ENCODE measurements at places on chromosomes 7 and 10. TPM values are rescaled to one million over a fixed set of nuclear protein-coding genes. Genes with fewer than 3 reads are reported as not detected.

SP4 gene
- 43.5 TPM for total RNA-seq

ARHGEF35 gene
- total RNA-seq: 3.5 TPM

MRLN gene
- not detected for total RNA-seq

SLC26A5 gene
- not detected for total RNA-seq

PIK3AP1 gene
- 1.5 TPM for total RNA-seq

NUTM2A gene
- 0.86 TPM for total RNA-seq

LIPN gene
- total RNA-seq: 0.44 TPM

C10orf62 gene
- total RNA-seq: not detected

PLOD3 gene
- 35.4 TPM for total RNA-seq

TMEM196 gene
- total RNA-seq: not detected

CDC14C gene
- total RNA-seq: not detected

TMEM273 gene
- total RNA-seq: 7.9 TPM

ADAM12 gene
- total RNA-seq: 3.8 TPM

NPM3 gene
- total RNA-seq: 7.3 TPM

Data from CD4-positive, CD25-positive, alpha-beta regulatory T cell (primary cell).